ENCODE measurements at places on chromosomes 3 and 15.

DNA sequence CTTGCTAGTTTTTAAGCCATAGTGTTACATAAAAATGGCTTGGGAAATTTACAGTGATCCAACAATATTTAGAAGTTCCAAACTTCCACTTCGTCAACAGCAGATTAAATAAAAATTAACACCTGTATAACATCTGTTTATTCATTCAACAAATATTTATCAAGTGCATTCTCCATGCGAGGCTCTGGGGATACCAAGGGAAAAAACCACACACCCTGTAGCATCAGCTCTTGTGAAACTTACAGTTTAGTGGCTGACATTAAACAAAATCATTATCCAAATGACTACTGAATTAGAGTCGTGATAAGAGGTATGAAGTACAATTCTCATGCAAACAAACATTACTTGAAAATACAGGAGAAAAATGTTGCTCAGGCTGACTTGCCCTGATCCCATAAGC is 122.9 kb downstream of the DLG1 start:
- DNase-seq, result no peak

DNA sequence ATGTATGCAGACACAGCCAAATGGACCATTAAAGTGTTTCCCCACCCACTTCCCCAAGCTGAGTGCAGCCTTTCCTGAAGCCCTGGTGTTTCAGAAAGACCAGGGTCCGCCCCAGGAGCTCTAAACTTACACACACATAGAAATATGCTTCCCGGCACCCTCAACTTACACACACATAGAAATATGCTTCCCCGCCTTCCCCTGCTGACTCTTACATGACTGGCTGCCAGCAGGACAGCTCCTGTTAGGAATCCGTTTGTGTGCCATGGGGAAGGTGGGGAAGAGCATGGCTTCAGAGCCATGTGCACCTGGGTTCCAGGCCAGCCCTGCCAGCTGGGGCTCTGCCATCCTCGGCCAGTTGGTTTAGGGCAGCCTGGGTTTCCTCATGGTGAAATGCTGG is 3.6 kb downstream of the CLEC3B start:
- no peak for DNase-seq

- DNase-seq, result no peak
Measured at GRCh38 chr3:126202276-126202675, 21.9 kb upstream of the ALDH1L1 start.

- no peak for DNase-seq
Measured at GRCh38 chr15:96338766-96339618, 8.5 kb downstream of the NR2F2 start.

- no peak for DNase-seq
Measured at GRCh38 chr3:7249493-7250076, 388.7 kb downstream of the GRM7 start.

GRCh38 chr15:99958426-99959097 is 225.3 kb upstream of the LYSMD4 start:
- no peak for DNase-seq

DNA sequence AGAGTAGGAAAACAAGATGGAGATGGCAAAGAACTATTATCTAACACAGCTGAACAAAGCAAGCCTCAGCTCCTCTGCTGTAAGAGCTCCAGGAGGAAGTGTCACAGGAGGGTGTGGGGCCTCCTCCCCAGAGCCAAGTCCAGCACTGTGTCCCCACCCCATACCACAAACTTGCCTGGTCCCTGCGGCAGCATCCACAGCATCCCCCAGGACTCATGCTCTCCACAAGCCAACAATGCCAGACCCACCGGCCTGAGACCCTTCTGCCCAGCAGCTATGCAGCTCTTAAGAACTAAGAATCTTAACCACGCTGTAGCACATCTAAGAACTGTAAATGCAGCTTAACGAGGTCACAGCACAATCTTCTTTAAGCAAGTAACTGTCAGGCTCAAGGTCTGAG is 9.1 kb downstream of the RBM15B start:
- no peak for DNase-seq

DNA sequence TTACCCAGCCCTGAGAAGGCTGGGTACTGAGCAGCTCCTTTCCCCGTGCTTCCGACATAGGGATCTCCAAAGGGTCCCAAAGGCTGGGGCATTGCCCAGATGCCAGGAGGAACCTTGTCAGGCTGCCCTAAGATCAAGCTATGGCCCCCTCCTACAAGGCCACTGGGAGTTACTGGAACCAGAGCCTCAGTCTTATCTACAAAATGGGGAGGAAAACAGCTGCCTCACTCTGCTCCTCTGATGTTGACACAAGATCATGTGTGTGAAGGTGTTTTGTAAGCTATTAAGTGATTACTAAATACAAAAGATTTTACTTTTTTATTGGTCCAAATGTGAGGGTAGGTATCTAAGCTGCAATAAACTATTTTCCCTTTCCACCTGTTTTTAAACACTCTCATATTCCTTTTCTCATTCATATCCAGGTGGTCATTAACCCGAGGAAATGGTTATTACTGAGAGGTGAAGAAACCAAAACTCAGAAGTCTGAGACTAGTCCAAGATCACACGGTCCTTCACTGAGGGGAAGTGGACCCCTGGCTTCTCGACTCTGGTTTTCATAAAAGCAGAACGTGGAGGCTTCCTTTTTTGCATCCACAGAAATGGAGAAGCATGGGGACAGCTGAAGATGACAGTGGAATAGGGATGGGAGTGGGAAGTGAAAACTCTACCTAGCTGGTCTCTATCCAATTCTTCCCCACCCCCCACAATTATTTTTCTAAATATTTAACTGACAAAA is 1.7 kb downstream of the ARPIN start:
- no peak for DNase-seq

- DNase-seq, result no peak
Measured at GRCh38 chr3:149468504-149469212, 5.8 kb upstream of the TM4SF4 start.

DNA sequence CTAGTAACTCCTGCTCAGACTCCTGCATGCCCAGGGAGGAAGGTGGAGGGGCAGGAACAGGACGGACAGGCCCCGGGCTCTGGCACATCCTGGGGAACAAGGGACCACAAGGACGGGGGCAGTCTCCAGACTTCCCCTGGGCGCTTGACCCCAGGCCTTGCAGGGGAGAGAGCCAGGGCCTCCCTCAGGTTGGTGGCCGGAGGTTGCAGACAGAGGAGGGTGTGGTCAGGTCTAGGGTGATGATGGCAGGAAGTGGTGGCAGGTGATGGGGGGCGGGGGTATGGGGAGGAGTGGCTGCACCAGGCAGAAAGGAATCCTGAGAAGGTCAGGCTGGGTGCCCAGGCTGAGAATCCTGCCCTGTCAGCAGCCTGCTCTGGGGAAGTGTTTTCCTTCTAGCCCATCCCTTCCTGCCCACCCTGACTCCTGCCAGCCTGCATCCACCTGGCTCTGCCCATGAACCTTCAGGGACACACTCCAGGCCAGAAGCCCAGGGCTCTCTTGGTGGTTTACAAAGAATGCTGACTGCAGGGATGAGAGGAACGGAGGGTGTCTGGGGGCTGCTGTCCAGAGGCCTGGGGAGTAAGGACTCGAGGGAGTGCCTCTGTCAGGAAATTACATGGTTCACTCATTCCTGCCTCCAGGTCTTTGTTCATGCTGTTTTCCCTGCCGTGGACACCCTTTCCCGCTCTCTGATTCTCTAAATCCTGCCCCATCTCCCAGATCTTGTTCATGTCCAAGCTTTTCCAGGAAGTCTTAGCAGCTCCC is 15.8 kb downstream of the LOXL1 start:
- no peak for DNase-seq

DNA sequence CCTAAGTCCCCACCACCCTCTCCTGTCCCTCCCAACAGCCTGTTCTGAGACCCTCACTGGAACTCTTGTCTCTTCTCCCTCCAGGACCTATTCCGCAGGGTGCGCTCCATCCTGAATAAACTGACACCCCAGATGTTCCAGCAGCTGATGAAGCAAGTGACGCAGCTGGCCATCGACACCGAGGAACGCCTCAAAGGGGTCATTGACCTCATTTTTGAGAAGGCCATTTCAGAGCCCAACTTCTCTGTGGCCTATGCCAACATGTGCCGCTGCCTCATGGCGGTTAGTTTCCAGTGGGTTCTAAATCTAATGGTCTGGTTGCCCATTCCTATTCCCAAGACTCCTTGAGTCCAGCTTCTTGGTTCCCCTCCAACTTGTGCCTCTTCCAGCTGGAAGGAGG is 9.3 kb downstream of the EIF4G1 start:
- no peak for DNase-seq

GRCh38 chr15:69297642-69298353 is 914 bp upstream of the PAQR5 start:
- no peak for DNase-seq

DNA sequence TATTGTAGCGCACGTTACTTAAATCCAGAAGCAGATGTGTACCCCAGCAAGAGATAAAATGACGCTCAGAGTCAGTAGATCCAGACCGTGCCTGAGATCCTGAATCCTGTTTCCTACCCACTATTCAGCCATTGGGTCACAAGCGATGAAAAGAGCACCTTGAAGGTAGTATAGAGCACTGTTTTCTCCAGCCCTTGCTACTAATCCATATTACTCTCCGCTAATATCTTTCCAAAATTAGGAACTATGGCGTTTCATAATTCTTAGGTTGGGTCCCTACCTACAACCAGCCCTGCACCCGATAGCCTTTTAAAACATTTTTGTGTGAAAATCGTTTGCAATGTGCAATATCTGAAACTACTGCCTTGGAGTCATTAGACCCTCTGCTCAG is 596 bp downstream of the BTD start:
- no peak for DNase-seq

- DNase-seq, result no peak
Measured at GRCh38 chr15:47622055-47622454, 95.2 kb upstream of the SEMA6D start.

DNA sequence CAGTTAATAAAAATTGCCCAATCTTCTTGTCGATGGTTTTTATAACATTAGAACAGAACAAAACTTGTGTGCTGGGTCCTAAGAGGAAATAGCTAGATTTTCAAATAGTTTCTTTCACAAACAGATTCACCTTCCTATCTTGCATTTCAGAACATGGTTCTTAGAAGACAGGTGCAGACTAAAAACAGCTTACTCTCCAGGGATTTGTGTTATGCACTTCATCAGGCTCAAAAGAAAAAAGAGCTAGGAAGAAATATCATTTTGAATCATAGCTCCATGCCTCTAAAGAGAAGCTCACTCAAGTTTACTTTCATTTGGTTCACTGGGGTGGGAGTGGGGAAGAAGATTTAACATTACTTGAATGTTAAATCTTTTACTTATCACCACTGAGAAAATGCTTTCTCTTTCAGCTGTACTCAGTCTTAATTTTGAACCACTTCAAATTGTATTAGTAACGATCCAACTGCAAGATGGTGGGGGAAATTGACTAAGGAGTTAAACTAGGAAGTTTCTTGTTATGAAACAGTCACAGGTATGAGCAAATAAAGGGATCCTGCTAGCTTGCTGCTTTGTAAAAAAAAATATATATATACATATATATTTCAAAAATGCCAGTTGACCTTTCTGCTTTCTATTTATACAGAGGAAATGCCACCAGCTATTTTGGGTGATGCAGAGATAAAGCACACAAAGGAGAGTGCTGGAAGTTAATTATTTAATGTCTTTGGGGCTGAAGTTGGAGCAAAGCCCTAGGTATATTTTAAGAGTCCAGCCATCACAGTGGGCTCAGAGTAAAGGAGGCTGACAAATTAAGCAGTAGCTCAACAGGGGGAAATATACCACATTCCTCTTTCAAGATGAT is 28.3 kb upstream of the NUDT16 start:
- DNase-seq, result no peak

DNA sequence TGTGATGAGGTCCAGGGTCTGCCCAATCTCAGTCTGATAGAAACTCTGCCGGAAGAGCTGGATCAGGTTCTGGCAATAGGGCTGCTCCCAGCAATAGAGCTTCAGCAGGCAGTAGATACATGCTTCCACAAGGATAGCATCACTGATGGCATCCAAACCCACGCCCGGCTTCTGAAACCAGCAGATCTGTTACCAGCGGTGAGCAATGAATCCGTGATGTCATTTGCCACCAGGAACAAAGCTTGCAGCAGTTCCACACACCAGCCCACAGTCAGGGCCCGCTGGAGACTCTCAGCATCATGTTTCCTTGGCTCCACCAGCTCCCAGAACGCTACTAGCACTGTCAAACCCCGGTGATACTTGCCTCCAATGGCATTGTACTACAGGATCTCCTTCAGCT is 19.3 kb upstream of the TTBK2 start:
- no peak for DNase-seq

DNA sequence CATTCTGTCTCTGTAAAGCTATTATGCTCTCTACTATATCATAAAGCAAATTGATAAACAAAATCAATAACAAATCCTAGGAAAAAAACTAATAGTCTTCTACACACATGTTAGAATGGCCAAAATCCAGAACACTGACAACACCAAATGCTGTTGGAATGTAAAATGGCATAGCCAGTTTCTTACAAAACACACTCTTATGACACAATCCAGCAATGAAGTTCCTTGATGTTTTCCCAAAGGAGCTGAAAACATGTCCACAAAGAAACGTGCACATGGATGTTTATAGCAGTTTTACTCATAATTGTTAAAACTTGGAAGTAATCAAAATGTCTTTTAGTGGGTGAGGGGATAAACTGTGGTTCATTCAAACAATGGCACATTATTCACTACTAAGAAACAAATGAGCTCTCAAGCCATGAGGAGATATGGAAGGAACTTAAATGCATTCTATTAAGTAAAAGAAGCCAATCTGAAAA is 32.7 kb downstream of the CADM2 start:
- DNase-seq, result no peak

Data from NCI-H774 (cell line).